ENCODE measurements at places on chromosomes 12 and 14.
A peak's percentile ranks its signal among the peaks of the same experiment; 100 is the strongest.

- no peak for DNase-seq
Observed at GRCh38 chr12:129332286-129332685, 479.0 kb downstream of the GLT1D1 start.

GRCh38 chr12:54189198-54189539, 384 bp upstream of the SMUG1 start:
- no peak for DNase-seq

DNA sequence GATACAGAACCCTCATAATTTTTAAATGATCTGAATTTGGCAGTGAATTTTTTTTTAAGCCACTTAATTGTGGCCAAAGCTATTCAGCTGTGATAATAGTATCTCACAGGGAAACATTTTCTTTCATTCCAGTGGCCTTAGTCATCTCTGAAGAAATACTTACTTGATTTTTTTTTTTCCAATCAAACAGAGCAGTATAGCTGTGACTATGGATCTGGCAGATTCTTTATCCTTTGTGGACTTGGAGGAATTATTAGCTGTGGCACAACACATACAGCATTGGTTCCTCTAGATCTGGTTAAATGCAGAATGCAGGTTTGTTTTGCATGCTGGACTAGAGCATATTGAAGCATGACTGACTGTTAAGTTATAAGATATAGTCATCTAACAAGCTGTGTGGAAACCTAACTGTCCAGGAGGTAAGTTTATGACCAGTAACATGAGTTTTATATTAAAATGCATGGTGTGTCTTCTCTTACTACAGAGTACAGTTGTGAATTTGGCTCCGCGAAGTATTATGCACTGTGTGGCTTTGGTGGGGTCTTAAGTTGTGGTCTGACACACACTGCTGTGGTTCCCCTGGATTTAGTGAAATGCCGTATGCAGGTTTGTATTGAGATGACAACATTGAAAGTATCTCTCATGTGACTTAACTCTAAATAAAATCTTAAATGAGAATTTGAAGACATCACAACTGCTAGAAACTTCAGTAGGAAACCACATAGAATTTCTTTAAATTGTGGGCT, 1.9 kb downstream of the SLC25A3 start:
- peak; percentile 84 for DNase-seq

- DNase-seq: no peak
Observed at GRCh38 chr12:106790020-106790419, 15.5 kb downstream of the RIC8B start.

GRCh38 chr12:124621296-124621660, 53.9 kb upstream of the NCOR2 start:
- DNase-seq: peak; percentile 29

DNA sequence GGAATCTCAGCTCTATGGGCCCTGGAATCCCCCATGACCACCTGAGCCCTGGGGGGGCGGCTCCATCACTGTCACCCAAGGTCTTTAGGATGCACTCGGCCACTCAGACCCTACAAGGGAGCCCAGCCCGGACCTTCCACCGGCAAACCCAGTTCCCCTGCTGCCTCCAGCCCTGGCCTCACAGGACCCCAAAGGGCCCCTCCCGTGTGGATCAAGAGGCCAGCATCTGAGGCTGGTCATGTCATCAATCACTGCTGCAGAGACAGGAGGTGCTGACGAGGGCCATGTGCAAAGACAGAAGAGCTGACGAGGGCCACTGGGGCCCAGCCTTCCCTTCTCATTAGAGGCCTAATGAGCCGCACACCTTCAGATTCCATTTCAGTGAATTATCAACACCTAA, 39.0 kb upstream of the SFSWAP start:
- no peak for DNase-seq

DNA sequence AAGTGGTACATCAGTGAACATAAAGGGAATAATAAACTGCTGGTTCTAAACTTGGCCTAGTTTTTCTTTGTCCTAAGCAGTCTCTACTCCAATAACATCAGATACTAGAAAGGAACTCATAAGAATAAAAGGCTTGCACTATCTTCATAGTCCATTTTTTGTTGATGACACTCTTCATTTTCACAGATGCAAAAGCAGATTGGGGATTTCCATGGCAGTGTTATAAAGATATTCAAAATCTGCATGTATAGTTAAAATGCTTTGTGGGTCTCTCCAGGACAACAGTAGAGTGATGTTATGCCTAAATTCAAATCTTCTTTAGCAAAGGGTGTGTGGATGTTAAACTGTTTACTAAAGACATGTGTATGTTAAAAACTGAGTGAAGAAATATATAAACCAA, 745.8 kb downstream of the TRHDE start:
- no peak for DNase-seq

- DNase-seq: no peak
Observed at GRCh38 chr14:61885203-61885961, 123.2 kb downstream of the SNAPC1 start.

All from EL (cell line).